Activated CD4-positive, alpha-beta T cell treated with anti-CD3 and anti-CD28 coated beads, Interleukin-2, amount 50 U/mL, for 24 hours (primary cell): ENCODE measurements at places on chromosomes 12 and 14.

DNA sequence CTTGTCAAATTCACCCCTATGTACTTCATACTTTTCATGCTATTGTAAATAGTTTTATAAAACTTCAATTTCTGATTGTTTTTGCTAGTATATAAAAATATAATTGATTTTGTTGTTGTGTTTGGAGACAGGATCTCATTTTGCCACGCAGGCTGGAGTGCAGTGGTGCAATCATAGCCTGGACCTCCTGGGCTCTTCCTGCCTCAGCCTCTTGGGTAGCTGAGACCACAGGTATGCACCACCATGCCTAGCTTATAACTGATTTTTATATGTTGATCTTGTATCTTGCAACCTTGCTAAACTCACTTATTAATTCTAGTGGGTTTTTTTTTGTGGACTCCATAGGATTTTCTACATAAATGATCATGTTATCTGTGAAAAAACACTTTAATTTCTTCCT lies 23.5 kb downstream of the ATP5MC2 start:
- DNase-seq: no peak

GRCh38 chr12:12572659-12573058 lies 10.0 kb upstream of the DUSP16 start:
- no peak for DNase-seq

DNA sequence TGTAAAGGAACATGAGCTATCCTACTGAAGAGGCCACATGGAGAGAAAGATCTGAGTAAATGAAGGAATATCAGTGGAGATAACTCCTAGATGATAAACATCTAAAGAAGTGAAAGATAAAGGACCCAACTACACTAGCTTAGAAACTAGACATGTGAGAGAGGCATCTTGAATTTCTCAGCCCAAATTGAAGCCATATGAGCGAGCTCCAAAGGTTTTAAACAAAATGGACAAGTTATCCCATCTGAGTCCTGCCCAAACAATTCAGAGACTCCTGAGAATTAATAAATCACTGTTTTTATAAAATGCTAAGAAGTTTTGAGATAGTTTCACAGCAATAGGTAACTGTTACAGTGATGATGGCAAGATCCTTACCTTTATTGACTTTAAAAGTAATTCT lies 438.9 kb downstream of the NAV3 start:
- no peak for DNase-seq

DNA sequence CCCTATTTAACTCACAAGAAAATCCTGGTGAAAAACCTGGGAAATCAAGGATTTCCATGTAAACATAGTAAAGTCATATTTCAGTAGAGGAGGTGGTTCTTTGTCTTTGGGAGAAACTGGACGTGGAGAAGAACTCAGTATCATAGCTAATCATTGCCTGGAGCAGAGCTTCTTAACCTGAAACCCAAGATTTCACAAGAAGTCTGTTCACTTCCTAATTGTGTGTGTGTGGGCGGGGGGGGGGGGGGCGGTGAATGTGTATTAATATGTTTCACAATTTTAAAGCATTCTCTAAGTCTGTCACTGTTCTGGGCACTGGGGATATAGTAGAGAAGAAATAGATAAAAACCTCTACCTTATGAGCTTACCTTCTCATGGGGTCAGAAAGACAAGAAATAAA lies 96.7 kb upstream of the PPP4R3A start:
- no peak for DNase-seq

DNA sequence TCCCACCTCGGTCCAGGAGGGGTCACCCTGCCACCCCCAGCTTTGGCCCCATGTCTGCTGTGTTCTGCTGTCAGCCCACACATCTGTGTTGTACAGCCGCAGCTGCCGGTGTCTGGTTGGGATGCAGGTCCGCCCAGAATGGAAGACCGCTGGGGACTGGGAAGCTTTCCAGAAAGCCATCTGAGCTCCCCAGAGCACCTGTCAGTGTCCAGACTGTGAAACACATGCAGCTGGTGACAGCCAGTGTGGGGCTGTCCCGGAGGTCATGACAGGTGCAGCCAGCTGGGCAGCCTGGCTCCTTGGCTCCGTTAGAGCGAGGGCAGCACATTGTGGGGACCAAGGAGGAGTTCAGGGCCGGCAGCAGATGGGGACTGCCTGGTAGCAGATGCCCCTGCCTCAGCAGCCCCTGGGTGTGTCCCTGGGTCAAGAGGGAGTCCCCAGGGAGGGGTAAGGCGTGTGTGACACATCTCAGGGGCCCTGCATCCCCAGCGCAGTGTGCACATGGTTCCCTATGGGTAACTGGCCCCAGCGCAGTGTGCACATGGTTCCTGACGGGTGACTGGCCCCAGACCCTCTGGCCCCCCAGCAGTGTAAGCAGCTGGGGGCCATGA lies 16.4 kb downstream of the CEP170B start:
- DNase-seq: no peak

DNA sequence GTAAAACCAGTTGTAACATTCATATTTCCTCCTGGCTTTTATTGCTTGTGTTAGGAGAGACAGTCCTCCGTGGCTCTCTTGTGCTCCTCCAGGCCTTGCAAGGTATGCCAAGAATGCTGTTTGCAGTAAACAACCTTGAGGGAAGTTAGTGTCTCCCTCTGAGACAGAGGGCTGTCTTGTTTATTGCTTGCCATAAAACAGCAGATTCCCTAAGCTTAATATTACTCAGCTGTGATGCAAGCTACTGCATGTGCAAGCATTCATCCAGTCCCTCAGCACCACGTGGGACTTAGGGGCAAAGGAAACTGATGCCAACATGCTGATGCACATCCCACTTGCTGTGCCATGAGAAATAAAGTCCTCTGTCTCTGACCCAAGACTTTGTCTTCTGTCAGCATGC lies 6.6 kb downstream of the POMT2 start:
- DNase-seq: no peak

- no peak for DNase-seq
Observed at GRCh38 chr12:53290661-53291060, 4.7 kb upstream of the PFDN5 start.

GRCh38 chr14:75875958-75876357 lies 105.8 kb downstream of the TGFB3 start:
- DNase-seq: no peak

DNA sequence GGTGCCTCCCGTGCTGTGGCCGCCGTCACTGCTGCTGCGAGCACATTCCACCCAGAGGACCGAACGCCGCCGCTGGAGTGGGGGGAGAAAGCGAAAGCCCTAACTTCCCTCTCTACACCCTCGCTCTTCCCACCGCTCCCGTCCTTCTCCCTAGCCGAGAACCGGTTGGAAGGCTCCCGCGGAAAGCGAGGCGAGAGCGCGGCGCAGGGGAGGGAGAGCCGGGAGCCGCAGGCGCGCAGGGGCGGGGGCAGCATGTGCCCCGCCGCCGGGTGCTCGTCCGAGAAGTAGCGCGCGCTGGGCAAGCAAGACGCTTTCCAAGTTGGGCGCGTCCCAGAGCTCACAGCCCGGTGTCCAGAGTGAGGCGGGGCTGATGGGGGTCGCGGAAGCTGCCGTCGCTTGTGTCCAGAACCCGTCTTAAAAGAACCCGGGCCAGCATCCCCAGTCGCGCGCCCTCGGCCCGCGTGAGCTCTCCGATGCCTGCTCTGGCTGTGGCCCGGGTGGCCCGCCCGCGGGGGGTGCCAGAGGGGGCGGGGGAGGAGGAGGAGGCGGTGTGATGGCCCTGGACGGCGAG lies at the start of gene TRHDE:
Gene TRHDE (plus strand): TSS at position 280 of the 571 bp plus-strand sequence. CDS start 274 bp downstream, at position 554.
- DNase-seq: no peak

- DNase-seq: no peak
Observed at GRCh38 chr14:101963052-101963451, 1.3 kb upstream of the DYNC1H1 start.

DNA sequence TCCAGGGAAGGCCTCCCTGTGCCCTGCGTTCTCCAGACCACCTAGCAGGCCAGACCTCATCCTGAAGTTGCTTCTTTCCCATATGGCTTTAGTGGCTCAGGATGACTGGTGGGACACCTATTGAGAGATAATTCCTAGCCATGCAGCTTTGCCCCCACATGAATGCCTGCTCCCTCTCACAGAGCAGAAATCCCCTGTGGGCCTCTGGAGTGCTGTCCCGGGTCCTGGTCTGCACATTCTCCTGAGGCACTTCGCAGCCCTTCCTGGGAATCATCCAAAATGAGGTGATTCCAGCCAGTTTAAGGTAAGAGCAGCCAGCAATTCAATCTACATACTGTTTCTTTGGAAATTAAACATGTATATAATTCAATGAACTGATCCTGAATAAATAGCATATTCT lies 135.9 kb downstream of the GPR65 start:
- DNase-seq: no peak

DNA sequence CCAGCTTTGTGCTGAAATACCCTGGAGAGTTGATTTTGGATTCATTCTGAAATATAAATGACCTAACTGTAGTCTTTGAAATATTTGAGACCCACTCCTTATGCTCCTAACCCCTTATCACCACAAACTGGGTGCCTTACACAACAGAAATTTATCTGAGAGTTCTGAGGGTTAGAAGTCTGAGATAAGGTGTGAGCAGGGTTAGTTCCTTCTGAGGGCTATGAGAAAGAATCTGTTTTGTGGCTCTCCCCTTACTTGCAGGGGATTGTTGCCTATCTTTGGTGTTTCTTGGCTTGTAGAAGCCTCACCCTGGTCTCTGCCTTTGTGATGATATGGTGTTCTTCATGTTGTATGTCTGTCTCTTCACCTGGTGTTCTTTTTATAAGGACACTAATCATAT lies 91.7 kb downstream of the DERA start:
- DNase-seq: no peak

- no peak for DNase-seq
Observed at GRCh38 chr14:92646952-92647796, 101.3 kb downstream of the LGMN start.
